ENCODE measurements at places on chromosomes 2 and 18. TPM values are rescaled to one million over a fixed set of nuclear protein-coding genes. Genes with fewer than 3 reads are reported as not detected.

ADGRF3 gene
- total RNA-seq = 3.0 TPM

PSMA8 gene
- total RNA-seq = 0.58 TPM

EDAR gene
- total RNA-seq = not detected

SPTBN1 gene
- total RNA-seq = 101 TPM

LYG2 gene
- total RNA-seq = not detected

SMAD7 gene
- total RNA-seq = 40.7 TPM

CCDC148 gene
- total RNA-seq = 0.93 TPM

NYAP2 gene
- 0.19 TPM for total RNA-seq

TTC39C gene
- total RNA-seq = 59.6 TPM

SYT4 gene
- not detected for total RNA-seq

TNFRSF11A gene
- 41.9 TPM for total RNA-seq

RIT2 gene
- total RNA-seq = not detected

LOXHD1 gene
- not detected for total RNA-seq

GAL3ST2 gene
- total RNA-seq = 4.1 TPM

TRAPPC12 gene
- 70.6 TPM for total RNA-seq

UGT1A4 gene
- not detected for total RNA-seq

LRRTM1 gene
- not detected for total RNA-seq

FHL2 gene
- 2.3 TPM for total RNA-seq

WNT6 gene
- total RNA-seq = not detected

NCOA1 gene
- total RNA-seq = 27.5 TPM

SLC16A14 gene
- not detected for total RNA-seq

SCN9A gene
- total RNA-seq = not detected

SKOR2 gene
- total RNA-seq = not detected

UGT1A6 gene
- not detected for total RNA-seq

MCEE gene
- 14.1 TPM for total RNA-seq

GPC1 gene
- total RNA-seq = 4.0 TPM

GPD2 gene
- 14.9 TPM for total RNA-seq

CYBRD1 gene
- 0.69 TPM for total RNA-seq

ANKRD53 gene
- total RNA-seq = not detected

GALNT3 gene
- 8.9 TPM for total RNA-seq

ONECUT2 gene
- 0.52 TPM for total RNA-seq

PAIP2B gene
- total RNA-seq = 1.3 TPM

INO80D gene
- 29.3 TPM for total RNA-seq

CPLX4 gene
- total RNA-seq = not detected

MSTN gene
- total RNA-seq = 0.19 TPM

SNORC gene
- total RNA-seq = 3.1 TPM
